ENCODE measurements at places on chromosomes 2 and 18. TPM values are rescaled to one million over a fixed set of nuclear protein-coding genes. Genes with fewer than 3 reads are reported as not detected.

The ARHGAP28 gene
- total RNA-seq: 1.8 TPM

The FLACC1 gene
- 2.4 TPM for total RNA-seq

The TMEM17 gene
- 9.3 TPM for total RNA-seq

The DUSP11 gene
- total RNA-seq: 45.3 TPM

The OTOS gene
- not detected for total RNA-seq

The SULT1C2 gene
- 5.0 TPM for total RNA-seq

The UCN gene
- total RNA-seq: 6.0 TPM

The ZNF236 gene
- total RNA-seq: 13.4 TPM

The ALPP gene
- not detected for total RNA-seq

The CXCR4 gene
- total RNA-seq: 4.5 TPM

The TUBA3E gene
- total RNA-seq: not detected

The KLHL30 gene
- total RNA-seq: 0.03 TPM

The VWA3B gene
- not detected for total RNA-seq

The ARHGEF33 gene
- not detected for total RNA-seq
